ENCODE measurements at places on chromosomes 6 and 20. TPM values are rescaled to one million over a fixed set of nuclear protein-coding genes. Genes with fewer than 3 reads are reported as not detected.

SLC13A3 gene
- 2.1 TPM for polyA plus RNA-seq

SIRPD gene
- polyA plus RNA-seq: not detected

DNA sequence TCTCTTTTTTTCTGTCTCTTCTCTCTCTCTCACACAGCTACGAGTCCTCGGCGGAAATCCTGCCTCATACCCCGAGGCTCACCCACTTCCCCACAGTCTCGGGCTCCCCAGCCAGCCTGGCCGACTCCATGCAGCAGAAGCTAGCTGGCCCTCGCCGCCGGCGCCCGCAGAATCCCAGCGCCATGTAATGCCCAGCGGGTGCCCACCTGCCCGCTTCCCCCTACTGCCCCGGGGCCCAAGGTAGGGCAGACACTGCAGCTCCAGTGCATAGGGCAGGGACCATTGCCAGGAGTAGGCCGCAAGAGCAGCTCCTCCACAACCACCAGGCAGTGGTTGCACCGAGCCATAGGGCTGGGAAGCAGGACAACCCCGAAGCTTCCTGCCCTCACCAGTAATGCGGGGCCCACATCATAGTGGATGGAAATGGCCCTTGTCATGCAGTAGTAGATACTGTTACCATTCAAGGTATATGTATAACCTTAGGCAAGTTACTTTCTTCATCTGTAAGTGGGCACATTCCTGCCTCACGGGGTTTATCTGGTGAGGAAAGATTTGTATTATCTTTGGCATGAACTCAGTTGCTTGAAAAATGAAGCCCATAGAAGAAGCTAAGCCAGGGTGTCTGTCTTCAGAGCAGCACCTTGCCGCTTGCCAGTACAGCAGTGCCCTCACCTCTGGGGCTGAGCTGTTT is 36.9 kb upstream of the ID1 start:
- no peak for DNase-seq

GRCh38 chr6:130965656-130966055 is 97.4 kb downstream of the EPB41L2 start:
- DNase-seq: peak; percentile 82

DNA sequence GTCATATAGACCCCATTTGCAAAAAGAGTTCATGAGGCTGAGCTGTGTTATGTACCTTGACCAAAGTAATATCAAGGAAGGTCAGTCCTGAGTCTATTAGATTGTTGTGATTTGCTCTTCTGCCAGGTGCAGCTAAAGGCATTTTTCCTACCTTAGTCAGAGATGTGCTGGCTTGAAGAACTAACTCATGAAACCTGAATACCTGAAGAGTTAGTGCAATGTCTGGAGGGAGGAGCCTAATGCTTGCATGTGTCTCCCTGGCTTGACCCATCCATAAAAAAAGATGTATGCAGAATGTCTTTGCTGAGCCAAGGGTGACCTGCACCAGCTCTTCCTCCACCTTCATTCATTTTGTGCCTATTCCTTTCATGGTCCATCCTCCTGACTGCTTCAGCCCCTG is 742.0 kb downstream of the KIF16B start:
- no peak for DNase-seq
